HS-27A (cell line): ENCODE measurements at places on chromosomes 3 and 15.

DNA sequence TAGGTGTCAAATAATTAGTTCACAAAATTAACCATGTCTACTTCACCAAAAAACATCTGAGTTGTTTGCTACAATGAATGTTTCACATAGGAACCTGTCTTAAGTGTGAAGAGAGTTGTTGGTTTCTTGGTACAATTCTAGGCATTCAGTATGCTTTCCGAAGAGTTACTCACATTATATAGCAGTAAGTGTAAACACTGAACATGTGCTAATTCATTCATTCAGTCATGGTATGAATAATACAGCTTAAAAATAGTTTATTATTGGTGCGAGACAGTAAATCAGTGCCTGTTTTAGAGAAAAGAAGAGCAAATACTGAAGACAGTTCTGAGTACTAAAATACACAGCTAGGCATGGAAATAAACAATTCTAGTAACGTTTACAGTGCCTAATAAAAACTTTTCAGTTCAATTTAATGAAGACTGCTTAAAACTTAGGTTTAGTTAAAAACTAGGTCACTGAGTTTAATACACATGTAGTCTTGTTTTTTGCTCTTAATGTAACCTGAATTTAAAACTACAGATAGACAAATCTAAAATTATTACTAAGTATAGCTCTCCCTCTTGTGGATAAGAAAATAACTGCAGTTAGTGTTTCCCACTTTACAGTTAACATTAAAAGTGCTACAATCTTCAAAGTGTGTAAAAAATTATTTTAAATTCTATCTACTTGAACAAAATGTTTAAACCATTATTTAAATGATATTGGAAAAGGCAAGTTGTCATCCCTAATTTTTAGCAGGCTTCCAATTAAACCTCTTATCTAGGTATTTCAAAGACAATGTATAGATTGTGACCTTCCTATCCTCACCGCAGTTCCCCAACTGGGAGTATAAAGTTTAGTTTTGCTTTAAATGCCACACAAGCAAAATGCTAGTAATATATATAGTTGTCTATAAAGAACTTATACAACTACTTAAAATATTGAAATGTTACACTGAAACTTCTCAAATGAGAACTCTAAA lies 20.1 kb upstream of the ZCWPW2 start:
- DNase-seq, result peak; percentile 9

GRCh38 chr15:87961851-87962420 lies 294.6 kb downstream of the NTRK3 start:
- DNase-seq, result no peak

GRCh38 chr3:312911-313310 lies 116.3 kb downstream of the CHL1 start:
- DNase-seq, result no peak

- DNase-seq, result peak; percentile 11
Measured at GRCh38 chr15:35078221-35078915, 6.7 kb downstream of the NANOGP8 start.
